Activated CD8-positive, alpha-beta memory T cell treated with anti-CD3 and anti-CD28 coated beads for 48 hours (primary cell): ENCODE measurements at places on chromosomes 6 and 20.

DNA sequence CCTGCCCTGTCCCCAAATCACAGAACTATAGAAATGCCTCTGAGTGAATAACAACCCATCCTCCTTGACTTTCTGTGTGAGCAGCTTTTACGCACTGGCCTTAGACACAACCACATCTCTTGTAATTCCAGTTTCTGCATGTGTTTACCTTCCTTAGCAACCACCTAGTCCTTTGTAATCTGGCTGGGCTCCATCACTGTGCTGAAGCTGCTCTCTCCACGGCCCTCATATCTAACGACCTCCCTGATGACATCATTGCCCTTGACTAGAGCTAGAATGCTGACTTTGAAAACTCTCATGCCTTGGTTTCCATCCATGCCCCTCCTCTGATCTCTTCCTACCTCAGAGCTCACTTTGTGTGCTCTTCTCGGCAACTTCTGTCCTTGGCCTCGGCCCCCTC, 30.5 kb upstream of the GLP1R start:
- DNase-seq = no peak

GRCh38 chr6:44131892-44132291, 4.5 kb downstream of the TMEM63B start:
- DNase-seq = no peak

DNA sequence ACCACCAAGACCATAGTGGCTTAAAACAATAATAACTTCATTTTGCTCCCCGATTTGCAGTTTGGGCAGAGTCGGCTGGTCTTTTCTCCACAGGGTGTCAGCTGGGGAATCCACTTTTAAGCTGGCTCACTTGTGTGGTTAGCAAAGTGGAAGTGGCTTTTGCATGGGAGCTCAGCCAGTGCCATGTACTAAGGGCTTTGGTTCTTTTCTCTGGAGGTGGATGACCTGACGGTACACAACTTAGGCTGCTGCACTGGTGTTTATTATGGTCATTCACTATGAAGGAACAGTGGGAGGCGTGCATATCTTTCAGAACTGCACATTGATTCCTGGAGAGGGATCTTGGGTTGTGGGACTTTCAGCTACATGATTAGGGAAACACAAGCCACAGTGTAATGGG, 141.0 kb downstream of the OR2B2 start:
- DNase-seq = no peak

DNA sequence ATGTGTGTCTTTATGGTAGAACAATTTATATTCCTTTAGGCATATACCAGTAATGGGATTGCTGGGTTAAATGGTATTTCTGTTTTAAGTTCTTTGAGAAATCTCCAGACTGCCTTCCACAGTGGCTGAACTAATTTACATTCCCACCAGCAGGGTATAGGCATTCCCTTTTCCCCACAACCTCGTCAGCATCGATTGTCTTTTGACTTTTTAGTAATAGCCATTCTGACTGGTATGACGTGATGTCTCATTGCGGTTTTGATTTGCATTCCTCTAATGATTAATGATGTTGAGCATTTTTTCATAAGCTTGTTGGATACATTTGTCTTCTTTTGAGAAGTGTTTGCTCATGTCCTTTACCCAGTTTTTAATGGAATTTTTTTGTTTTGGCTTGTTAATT, 5.3 kb upstream of the TASP1 start:
- no peak for DNase-seq

- no peak for DNase-seq
These were observed 478 bp upstream of the MTHFD1L start for GRCh38 chr6:150865043-150865405.

DNA sequence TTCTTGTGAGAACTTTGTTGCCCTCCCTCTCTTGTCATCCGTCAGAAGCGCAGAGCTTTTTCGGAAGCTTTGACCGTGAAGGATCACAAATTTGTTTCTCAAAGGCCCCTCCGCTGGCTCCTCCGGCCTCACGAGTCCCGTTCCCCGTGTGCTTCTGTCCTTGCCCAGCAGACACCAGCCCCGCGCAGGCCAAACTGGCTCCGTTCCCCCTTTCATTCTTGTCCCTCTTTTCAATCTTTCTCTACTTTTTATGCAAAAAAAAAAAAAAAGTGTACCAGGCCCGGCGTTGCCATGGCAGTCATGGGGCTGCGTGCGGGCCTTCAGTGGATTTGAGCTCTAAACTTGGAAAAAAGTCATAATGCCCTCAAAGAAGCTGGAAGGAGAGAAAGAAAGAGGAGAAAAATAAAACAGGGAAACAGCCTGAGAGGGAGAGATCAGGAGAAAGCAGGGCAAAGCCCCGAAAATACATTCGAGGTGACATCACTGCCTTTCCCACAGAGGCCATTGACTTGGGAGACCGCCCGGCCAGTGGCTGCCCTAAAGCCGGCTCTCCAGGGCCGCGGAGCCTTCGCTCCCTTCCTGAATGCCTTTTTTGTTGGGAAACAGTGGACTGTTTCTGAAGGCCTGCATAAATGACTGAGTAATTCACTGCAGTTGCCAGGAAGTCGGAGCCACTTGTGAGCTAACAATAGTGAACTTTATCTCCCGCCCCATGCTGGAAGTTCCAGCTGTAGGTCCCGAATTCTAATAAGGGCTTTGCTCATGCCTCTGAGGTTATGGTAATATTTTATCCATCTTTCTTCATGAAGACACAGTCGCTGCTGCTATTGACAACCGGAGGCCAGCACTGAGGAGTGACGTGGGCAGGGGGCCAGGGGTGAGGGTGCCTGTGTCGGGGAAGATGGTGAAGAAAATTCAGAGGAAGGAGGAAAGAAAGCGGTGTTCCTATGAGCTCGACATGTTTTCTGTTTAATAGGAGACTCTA, 670.9 kb downstream of the QKI start:
- DNase-seq = no peak

DNA sequence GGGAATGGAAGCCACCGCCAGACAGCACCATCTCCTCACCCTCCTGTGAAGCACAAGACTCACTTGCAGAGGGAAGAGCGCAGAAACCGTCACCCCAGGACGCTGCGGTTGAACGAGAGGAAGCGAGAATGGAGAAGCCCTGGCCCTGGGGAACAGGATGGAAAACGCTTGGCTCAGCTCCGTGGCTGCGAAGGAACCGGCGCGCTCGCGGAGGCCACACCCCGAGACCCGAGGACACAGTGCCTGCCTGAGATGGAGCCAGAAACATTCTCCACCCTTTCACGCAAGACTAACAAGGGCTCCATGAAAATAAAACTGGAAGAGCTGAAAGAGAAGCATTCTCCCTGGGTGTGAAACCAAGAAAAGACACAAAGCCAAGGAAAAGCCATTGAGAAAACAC, 25.3 kb upstream of the CHRNA4 start:
- no peak for DNase-seq

DNA sequence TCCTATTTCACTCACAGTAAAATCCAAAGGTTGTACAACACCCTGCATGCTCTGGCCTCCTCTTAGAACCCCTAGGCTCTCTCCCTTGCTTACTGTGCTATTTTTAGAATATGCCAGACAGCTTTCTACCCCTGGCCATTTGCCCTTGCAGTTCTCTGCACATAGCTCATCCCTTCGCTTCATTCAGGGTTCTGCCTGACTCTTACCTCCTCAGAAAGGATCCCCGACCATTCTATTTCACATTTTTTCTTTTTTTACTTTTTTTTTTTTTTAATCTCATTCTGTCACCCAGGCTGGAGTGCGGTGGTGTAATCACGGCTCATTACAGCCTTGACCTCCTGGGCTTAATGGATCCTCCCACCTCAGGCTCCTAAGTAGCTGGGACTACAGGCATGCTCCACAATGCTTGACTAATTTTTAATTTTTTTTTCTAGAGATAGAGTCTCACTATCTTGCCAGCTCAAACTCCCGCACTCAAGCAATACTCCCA, 33.6 kb downstream of the COMMD7 start:
- DNase-seq = no peak

- DNase-seq = no peak
These were observed 132.6 kb downstream of the PHACTR1 start for GRCh38 chr6:12848964-12849808.

GRCh38 chr6:52720321-52720720, 43.0 kb downstream of the GSTA2 start:
- no peak for DNase-seq

DNA sequence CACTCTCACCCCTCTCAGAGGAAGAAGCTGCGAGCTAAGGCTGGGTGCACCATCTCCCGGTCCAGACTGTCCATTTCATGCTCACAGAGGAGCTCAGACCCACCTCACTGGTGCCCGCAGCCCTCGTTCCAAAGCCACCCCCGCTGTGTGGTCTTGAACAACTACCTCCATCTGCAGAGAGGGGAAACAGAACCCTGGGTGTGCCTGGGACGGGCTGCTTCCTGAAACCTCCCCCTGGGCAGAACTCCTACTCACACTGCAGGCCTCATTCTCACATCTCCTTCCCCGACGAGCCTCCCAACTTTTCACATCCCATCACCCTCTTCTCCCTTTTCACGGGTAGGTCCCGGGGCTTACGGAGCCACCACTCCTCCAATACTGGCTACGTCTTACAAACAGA, 18.1 kb downstream of the PMEPA1 start:
- DNase-seq = no peak

DNA sequence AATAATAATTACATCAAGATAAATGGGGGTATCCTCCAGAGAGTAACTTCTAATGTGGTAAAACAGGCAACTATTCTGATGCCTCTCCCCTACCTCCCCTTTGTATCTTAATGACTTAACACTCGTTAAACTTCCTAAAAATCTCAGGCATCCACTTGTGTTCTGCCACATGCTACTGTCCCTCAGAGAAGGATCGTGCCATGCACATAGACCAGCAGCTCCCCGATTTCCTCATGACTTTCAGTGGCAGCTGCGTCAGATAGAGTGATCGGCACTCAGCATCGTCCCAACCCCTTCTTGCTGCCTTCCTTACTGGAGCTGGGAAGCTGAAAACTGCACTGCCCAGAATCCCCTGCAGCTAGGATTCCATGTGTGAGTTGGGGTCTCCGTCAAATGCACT, 32.1 kb downstream of the RIPOR2 start:
- DNase-seq = no peak

DNA sequence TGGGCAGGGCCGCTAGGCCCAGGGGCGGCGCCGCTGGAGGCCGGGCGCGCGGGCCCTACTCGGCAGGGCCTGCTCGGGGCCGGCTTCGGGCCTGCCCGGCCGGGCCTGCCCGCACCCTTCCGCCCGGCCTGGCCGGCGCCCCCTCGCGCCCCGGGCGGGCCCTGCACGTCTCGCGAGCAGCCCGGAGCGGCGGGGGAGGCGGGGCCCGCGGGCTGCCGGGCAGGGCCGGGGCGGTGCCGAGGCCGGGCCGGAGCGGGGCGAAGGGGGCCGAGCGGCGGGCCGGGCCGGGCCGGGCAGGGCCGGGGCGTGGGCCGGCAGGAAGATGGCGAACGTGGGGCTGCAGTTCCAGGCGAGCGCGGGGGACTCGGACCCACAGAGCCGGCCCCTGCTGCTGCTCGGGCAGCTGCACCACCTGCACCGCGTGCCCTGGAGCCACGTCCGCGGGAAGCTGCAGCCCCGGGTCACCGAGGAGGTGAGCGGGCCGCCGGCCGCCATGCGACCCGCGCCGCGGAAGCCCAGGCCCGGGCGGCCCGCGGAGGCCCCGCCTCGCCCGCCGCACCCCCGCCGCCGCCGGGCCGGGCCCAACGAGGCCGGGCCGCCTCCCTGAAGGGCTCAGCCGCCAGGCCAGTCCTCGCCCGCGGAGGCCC, at the start of gene NPEPL1:
NPEPL1 (plus strand) TSS at position 222 of the 647 bp plus-strand sequence; CDS start at position 323, 101 bp downstream.
- DNase-seq = no peak

- DNase-seq = no peak
These were observed 1.4 kb upstream of the SCRT2 start for GRCh38 chr20:676967-677366.

GRCh38 chr6:135743476-135743875, 108.0 kb upstream of the PDE7B start:
- no peak for DNase-seq

GRCh38 chr6:121491576-121491975, 56.1 kb downstream of the GJA1 start:
- no peak for DNase-seq

DNA sequence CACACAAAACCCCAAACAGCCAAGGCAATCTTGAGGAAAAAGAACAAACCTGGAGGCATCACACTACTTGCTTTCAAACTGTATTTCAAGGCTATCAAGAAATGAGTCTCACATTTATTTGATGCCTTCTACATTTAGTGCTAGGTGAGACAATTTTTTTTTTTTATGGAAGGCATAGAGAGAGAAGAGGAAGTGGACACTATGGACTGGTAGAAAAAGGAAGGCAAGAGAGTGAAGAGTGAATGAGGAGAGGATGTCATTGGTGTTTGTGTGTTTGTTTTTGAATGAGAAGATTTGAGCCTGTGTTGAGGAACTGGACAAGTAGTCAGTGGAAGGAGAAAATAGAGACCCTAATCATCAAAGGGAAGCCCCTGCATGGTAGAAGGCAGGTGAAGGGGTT, 182.0 kb upstream of the JAG1 start:
- DNase-seq = no peak

DNA sequence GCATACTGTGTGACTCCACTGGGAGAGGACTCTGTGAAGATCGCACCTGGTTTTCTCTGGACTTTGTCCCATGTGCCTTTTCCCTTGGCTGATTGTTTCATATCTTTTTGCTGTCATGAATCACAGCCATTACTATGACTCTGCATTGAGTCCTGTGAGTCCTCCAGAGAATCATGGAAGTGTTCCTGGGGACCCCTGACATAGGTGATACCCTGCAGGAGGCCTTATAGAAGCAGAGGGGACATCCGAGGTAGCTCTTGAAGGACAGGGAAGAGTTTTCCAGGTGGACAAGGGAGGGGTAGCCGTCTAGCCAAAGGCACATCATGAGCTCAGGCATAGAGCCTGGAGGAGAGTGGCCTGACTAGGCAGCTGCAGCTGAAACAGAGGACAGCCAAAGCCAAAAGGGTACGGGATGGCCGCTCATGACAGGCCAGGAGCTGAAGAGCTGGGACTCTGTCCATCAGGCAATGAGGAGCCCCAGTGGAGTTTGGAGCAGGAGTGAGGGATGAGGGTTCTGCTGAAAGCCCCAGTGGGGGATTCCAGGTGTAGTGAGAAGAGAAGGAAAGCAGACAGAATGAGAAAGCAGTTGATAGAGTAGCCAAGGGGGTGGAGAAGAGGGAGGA, 86.6 kb upstream of the TOX2 start:
- no peak for DNase-seq
